ENCODE measurements at places on chromosomes 3 and 15. TPM values are rescaled to one million over a fixed set of nuclear protein-coding genes. Genes with fewer than 3 reads are reported as not detected.

DNA sequence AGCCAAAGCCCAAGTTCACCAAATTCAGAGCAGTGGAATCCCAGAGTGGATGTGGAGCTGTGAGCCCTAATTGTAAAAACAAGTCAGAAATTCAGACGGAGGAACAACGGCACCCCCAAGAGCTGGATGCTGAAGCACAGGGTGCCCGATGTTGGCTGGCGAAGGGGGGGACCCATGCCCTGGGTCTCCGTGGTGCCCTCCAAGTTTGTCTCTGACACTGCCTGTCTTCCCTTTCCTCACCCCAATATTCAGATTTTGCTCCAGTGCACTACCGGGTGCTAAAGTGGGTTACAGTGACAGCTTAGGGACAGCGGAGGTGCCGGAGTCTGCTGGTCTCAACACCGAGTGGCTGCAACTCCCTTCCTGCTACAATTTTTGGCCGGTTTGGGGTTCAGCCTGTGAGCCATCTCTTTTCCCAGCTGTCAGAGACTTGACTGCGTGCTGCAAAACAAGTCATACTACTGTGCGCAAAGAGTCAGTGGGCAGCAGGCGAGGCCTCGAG is 6.6 kb downstream of the GRIP2 start:
- ATAC-seq = no peak
- H3K36me3 ChIP-seq = no peaks in the 10 kb centered on the region
- no peak overlapping the region for H3K4me3 ChIP-seq
- peaks cover 38% of the 10 kb centered on the region for H3K27me3 ChIP-seq
- H3K4me1 ChIP-seq = peaks cover 20% of the 10 kb centered on the region

GRCh38 chr3:186788482-186789370 is 5.3 kb downstream of the EIF4A2 start:
- H3K4me1 ChIP-seq = peaks cover 29% of the 10 kb centered on the region
- ATAC-seq = no peak
- H3K27me3 ChIP-seq = no peaks in the 10 kb centered on the region
- no peak overlapping the region for H3K27ac ChIP-seq

- H3K27me3 ChIP-seq = no peaks in the 10 kb centered on the region
- no peak for ATAC-seq
- no peaks in the 10 kb centered on the region for H3K36me3 ChIP-seq
- no peaks in the 10 kb centered on the region for H3K4me1 ChIP-seq
- H3K27ac ChIP-seq = no peak overlapping the region
These were observed 112.5 kb downstream of the ZIC1 start for GRCh38 chr3:147521646-147522045.

GRCh38 chr3:125148836-125149235 is 63.7 kb downstream of the SLC12A8 start:
- ATAC-seq = peak; percentile 73
- no peaks in the 10 kb centered on the region for H3K27me3 ChIP-seq
- no peak overlapping the region for H3K27ac ChIP-seq
- H3K4me1 ChIP-seq = peaks cover 30% of the 10 kb centered on the region
- H3K36me3 ChIP-seq = no peaks in the 10 kb centered on the region
- H3K4me3 ChIP-seq = no peak overlapping the region

- H3K27ac ChIP-seq = no peak overlapping the region
- H3K36me3 ChIP-seq = no peaks in the 10 kb centered on the region
- H3K4me1 ChIP-seq = no peaks in the 10 kb centered on the region
- ATAC-seq = no peak
- no peaks in the 10 kb centered on the region for H3K27me3 ChIP-seq
These were observed 303.2 kb downstream of the CTNNB1 start for GRCh38 chr3:41502481-41502880.

DNA sequence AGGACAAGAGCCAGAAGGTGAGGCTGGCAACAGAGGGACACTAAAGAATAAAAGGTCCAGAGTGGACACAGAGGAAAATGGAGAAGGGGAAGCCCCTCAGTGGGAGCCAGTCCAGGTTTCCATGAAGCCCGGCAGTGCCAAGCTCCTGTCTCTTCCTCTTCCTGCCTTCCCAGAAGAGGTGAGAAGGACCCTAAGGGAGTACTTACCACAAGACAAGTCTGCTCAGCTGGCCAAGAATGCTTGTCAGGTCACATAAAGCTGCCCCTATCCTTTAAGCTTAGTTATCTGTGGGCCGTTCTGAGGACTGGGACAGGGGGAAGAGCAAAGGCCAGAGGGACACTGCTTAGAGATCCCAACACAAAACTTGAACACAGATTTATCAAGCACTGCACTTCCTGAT is 100.2 kb downstream of the RYK start:
- peaks cover 5% of the 10 kb centered on the region for H3K4me1 ChIP-seq
- no peak overlapping the region for H3K4me3 ChIP-seq
- H3K27ac ChIP-seq = no peak overlapping the region
- H3K36me3 ChIP-seq = no peaks in the 10 kb centered on the region

- H3K36me3 ChIP-seq = no peaks in the 10 kb centered on the region
- ATAC-seq = no peak
- H3K27ac ChIP-seq = no peak overlapping the region
- H3K27me3 ChIP-seq = no peaks in the 10 kb centered on the region
- no peak overlapping the region for H3K4me3 ChIP-seq
These were observed 9.5 kb downstream of the TTBK2 start for GRCh38 chr15:42911058-42911592.

- no peaks in the 10 kb centered on the region for H3K36me3 ChIP-seq
- no peak overlapping the region for H3K4me3 ChIP-seq
- no peak for ATAC-seq
- no peak overlapping the region for H3K27ac ChIP-seq
- no peaks in the 10 kb centered on the region for H3K4me1 ChIP-seq
These were observed 559.6 kb downstream of the MCTP2 start for GRCh38 chr15:94791008-94791407.

GRCh38 chr3:107432646-107433045 is 55.4 kb downstream of the CCDC54 start:
- no peaks in the 10 kb centered on the region for H3K4me1 ChIP-seq
- ATAC-seq = no peak
- peak overlapping the region; percentile 98 for H3K27ac ChIP-seq
- no peaks in the 10 kb centered on the region for H3K27me3 ChIP-seq

DNA sequence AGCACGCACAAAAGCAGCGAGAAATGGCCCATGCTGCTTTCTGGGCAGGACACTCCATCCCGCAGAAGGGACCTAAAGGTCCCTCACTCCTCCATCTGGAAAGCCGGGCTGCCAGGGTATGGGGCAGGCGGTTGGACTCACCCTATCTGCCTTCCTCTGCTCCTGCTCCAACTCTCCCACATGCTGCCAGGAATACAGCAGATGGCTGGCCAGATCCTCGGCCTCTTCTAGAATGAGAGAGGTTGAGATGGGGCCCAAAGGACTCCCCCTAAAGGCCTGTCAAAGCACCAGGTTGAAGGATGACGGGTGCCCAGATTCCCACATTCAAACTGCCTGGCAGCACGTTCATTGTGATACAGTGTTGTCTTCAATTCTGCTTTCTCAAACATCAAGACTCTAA is 85.1 kb upstream of the C2CD4B start:
- H3K4me3 ChIP-seq = no peak overlapping the region
- ATAC-seq = no peak
- H3K4me1 ChIP-seq = no peaks in the 10 kb centered on the region
- no peak overlapping the region for H3K27ac ChIP-seq
- H3K27me3 ChIP-seq = peaks cover 5% of the 10 kb centered on the region

Gene MKRN3
- 0.39 TPM for total RNA-seq

Gene TFG
- total RNA-seq = 72.7 TPM

Gene ZNF662
- total RNA-seq = 13.3 TPM

Gene SMCO1
- total RNA-seq = not detected
